ENCODE measurements at places on chromosomes 1 and 21.

DNA sequence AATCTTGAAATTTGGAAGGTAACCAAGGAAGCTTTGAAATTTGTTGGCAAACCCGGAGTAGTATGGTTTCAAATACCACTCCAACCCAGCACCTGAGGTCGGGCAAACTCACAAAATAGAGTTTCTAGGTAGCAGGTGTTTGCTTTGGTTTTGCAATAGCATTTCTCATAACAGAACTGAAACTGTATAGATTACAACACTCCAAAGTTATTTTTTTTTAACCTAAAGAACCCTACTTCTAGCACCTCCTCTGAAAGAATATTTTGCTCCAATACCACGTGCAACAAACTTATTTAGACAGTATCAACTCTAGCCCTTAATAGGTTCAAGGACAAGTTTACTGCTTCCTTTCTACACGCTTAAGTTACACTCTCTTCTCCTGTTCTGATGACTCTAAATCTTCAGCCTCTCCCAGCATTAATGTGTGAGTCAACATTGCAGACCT lies 178.5 kb upstream of the FMN2 start:
- no peak for DNase-seq

DNA sequence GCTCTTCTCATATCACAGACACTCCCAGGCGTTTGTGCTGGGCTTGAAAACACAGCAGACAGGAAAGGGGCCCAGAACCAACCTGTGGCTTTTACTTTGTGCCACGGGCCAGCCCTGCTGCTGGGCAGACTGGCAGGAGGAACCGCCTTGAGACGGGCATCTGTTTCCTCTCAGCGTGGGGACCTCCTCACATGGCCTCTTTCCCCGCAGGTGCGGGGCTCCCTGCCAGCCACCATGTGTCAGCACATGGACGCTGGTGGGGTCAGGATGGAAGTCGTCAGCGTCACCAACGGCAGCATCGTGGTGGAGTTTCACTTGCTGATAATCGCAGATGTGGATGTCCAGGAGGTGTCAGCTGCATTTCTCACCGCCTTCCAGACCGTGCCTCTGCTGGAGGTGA lies 47.8 kb downstream of the UMODL1 start:
- no peak for DNase-seq

DNA sequence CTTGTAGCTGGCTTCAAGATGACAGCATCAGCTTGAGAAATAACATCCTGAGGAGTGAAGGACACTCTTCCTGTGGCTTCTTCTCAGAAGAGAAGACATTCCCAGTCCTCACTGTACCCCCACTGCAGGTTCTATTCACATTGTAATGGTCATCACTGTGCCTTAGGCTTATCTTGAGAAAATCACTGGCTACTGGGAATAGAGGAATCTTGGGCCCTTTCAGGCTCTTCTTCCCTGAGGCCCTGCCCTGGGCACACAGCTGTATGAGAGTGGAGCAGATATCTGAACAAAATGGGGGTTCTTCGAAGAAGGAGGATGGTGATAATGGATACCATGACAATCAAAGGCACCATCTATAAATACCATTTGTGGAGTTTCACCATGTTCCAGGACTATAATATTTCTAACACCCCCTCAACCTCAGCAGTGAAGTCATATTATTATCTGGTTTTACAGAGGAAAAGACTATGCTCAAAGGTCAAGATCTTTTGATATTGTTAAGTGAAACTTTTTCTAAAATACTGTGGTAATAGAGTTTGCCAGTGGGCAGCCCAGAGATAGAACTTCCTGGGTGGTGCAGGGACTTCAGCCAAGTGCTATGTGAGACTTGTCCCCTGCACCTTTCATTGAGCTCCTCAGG lies 143.1 kb upstream of the KCNE2 start:
- no peak for DNase-seq

GRCh38 chr1:47810964-47811682 lies 186.1 kb downstream of the TRABD2B start:
- DNase-seq, result no peak

- no peak for DNase-seq
Measured at GRCh38 chr1:226902601-226903000, 32.2 kb downstream of the PSEN2 start.

- DNase-seq, result no peak
Measured at GRCh38 chr1:162138599-162139181, 69.2 kb downstream of the NOS1AP start.

GRCh38 chr1:25700144-25700523 lies 83.5 kb downstream of the MAN1C1 start:
- DNase-seq, result no peak

DNA sequence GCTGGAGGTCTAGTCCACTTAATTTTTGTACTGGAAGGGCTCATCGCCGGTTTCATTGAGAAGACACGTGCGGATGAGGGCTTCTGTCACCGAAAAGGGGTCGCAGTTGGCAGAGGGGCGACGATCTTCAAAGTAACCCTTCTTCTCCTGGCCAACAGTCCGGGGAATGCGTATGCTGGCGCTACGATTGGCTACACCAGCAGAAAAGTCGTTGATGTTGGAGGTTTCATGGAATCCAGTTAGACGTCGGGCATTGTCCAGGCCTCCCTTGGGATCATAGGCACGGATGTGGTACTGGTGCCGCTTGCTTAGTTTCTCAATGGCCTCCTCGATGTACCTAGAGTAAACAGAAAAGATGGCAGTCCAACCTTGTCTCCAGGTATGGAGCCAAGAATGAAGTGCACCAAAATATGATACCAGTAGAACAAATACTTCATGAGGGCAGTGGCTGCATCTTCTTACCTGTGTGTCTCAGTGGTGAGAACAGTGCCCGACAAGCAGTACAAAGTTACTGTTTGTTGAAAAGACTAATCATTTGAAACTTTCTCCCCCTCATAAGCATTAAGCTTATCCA lies 7.1 kb downstream of the GLUL start:
- no peak for DNase-seq

- no peak for DNase-seq
Measured at GRCh38 chr21:35932232-35932911, 128.0 kb downstream of the SETD4 start.

DNA sequence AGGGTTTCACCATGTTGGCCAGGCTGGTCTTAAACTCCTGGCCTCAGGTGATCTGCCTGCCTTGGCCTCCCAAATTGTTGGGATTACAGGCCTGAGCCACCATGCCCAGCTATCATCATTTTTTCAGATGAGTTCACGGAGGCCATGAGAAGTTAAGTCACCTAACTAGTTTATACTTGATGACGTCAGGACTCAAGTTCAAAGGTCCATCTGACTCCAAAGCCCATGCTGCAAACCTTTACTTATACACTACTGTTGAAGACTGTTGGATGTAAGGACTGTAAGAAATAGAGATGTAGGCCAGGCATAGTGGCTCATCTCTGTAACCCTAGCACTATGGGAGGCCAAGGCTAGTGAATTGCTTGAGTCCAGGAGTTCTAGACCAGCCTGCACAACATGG lies 40.8 kb upstream of the STMN1 start:
- no peak for DNase-seq

DNA sequence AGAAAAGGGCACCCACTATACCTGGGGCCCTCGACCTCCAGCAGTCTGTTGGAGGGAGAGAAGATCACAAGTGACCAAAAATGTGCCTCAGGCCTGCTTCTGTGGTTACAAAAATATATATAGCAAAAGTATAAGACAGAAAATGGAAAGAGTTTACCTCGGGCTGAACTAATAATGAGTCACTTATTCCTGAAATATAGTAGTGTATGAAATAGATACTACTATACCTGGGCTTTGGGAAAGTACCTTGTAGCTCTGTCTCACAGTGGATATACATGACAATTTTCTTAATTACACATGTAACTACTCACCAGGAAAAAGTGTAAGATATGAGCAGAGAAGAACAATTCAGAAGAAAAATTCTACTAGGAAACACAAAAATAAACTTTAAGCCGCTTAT lies 7.3 kb upstream of the APCS start:
- no peak for DNase-seq

DNA sequence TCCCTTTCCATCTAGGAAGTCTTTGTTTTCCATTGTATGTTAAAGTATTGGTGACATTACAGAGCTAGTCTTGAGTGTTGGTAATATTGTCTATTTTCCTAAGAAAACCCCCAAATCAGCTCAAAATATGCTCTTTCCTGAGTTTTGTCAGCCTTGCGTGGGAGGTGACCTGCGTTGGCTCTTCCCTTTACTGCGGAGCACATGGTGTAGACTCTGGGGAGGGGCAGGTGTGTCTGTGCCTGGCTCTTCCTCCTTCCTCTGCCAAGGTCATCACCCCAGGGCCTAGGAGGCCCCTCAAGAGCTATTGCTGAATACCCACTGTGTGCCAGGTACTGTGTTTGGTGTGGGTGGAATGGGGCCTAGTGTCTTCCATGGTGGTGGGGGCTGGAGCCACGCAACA lies 33.4 kb downstream of the CACNA1E start:
- no peak for DNase-seq

DNA sequence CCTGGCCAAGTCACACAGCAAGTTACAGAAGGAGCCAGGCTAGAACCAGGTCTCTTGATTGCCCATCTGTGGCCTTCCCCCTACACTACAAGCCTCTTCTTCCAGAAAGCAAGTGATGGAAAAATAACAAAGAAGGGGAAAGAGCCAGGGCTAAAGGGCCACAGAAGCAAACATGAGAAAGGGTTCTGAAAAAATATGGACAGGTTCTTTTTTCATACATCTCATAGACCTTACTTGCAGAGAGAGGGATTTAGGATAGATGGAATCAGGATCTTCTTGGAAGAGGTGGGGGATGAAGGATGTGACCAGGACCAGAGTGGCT lies 3.2 kb downstream of the RHBG start:
- no peak for DNase-seq

DNA sequence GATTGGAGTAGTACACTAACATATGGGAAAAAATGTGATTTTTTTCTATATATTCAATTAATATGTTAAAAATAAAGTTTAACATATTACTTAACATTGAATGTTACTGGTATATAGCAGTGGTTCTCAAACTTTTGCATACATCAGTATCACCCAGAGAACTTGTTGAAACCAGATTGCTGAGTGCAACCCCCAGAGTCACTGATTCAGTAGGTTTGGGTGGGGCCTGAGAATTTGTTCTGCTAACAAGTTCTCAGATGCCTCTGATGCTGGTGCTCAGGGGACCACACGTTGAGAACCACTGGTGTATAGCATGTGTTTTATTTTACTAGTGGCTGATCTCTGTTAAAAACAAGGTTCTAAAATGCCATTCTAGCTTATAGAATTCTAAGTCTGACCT lies 161.9 kb downstream of the HHIPL2 start:
- no peak for DNase-seq

DNA sequence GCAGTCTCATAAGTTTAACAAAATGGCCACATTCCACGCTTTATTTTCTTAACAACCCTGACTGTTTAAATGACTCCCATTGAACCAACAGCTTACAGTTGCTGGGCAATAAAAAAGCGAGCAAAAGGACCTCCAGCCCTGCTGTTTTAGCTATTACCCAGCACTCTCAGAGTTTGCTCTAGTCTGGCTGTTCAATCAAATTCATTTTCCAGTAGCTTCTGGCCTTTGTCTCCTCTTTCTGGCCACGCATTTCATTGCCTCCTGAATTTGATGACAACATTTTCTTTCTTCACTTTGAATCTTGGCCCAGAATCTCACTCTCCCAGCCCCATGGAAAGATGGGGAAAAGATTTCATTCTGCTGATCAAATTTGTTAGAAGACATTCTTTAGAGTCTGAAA lies 44.1 kb upstream of the DOCK7 start:
- no peak for DNase-seq

GRCh38 chr1:225772323-225772768 lies 5.3 kb upstream of the SRP9 start:
- DNase-seq, result no peak

Measured in stimulated activated CD8-positive, alpha-beta memory T cell treated with anti-CD3 and anti-CD28 coated beads, Interleukin-2, amount 100 ng/mL, for 1 hour (primary cell).